ENCODE measurements at places on chromosomes 4 and X.

DNA sequence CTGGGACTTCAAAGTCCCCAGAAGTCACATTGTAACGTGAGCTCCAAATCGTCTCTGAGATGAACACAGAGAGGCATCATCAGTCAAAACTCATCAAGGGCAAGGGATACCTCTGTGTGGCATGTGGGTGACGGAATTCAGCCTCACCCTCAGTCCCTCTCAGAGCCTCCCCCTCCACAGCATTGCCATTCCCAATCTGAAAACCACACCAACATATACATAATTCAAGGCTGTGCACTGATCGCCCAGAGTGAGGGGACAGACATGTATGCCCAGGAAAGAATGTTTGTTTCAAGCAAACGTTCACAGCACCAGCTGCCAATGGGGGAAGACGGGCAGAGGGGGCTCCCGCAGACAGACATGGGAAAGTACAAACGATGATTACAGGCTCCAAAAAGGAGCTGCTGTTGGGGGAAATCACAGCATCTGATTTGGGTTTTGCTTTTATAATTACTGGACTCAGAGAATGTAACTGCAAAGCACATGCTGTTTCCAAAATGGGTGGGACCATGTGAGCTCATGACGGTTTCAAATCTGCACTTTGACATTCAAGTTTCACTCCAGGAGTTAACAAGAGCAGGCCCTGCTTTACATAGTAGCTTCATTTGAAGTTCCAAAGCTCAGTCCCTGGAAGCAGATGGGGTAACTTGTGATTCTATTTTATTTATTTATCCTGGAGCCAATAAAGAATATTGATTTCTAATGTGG lies 88.3 kb downstream of the CLCN4 start:
- no peak for DNase-seq

GRCh38 chr4:140349816-140350215 lies 23.6 kb upstream of the SCOC start:
- no peak for DNase-seq

- no peak for DNase-seq
These were observed 2.8 kb upstream of the SEL1L3 start for GRCh38 chr4:25865586-25865985.

- DNase-seq: no peak
These were observed 338.8 kb upstream of the PPARGC1A start for GRCh38 chr4:24228692-24229091.

- DNase-seq: no peak
These were observed 131.3 kb downstream of the ARHGAP10 start for GRCh38 chr4:147863111-147863747.

DNA sequence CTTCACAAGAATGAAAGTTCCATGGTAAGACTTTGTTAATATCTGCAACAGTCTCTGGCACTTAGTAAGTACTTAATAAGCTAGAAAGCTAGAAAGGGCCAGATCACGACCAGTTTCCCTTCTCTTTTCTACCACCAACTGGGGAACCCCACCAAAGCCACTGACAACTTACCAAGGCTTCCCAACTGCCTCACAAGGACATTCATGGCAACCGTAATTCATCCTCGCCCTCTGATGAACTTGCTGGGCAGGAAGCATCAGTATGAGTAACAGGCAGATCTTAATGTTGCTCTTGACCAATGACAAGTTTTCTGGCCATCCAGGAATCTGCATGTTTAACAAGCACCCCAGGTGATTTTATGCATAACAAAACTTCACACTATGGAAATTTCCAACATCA lies 23.2 kb upstream of the ZCCHC13 start:
- no peak for DNase-seq

DNA sequence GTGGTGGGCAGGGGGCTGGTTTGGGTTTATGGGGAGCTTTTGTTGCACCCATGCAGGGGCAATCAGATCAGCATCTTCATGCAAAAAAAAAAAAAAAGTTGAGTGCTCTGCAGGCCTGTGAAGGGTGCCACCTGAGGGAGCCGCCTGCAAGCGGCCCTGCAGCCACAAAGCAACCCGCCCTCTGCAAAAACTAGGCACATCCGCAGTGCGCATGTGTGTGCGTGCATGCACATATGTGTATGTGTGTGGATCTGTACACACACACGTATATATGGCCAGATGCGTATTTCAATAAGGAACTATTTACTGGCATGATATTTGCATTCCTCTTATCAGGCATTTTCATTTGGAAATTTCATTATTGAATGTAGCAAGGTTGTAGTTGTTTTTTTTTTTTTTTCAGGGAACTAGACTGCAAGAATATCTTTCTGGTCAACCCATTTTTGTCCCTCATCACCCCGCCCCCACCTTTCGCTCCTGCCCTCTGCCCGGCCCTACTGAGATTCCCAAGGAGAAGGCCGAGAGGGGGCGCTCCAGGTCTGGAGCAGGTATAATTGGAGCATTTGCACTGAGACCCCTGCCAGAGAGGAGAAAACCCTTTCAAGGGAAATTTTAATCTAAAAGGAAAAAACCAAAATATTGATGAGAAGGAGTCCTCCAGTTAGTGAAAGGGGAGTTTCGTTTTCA lies 18.1 kb downstream of the CCNQ start:
- DNase-seq: no peak

GRCh38 chrX:6644411-6644810 lies 109.5 kb upstream of the VCX3A start:
- peak; percentile 0 for DNase-seq

GRCh38 chr4:100017637-100018310 lies 67.7 kb upstream of the H2AZ1 start:
- DNase-seq: no peak

GRCh38 chr4:138494931-138495330 lies 252.8 kb upstream of the SLC7A11 start:
- DNase-seq: peak; percentile 72

- no peak for DNase-seq
These were observed 487.7 kb upstream of the INTU start for GRCh38 chr4:127145006-127145540.

DNA sequence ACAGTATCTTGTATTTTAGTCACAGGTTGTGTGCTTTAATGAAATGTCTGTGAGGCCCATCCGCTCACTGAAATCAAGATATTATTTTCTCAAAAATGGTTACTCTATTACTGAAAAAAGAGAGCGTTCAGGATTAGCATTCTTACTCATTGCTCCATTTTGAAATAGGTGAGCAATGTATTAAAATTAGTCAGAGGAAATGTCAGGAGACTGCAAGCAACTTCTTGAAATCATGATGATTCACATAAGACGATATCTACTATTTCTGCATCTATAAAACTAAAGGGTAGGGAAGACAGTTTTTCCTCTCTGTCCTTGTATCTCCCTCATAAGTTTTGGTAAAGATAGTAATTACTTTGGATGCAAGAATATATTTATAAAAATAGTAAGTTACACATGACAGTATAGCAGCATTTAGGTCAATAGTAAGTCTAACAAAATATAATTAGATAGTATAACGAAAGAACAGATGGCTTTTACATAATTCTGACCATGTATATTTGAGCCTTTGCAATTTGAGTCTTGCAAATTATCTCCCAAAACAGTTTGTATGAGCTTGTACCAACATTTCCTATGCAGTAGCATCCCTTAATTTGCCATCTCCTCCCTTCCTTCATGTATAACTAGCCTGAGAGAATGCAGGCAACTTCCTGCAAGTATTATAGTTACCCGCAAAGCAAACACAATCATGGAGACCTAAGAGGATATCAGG lies 937.8 kb downstream of the PCDH7 start:
- DNase-seq: no peak

DNA sequence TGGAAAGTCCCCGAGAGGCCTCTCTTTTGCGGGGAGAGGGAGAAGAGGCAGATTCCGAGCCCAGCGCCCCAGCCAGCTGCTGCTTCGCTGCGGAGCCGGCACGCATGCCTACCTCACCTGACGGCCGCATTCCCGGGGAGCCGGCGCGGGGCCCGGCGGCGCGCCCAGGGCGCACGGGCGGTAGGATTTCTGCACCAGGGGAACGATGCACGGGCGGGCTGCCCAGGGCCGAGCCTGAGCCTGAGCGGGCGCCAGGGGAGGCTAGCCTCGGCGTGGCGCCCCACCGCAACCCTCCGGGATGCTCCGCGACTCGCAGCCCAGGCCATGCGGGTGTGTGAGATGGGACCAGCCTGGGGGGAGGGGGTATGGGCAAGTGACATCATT lies 81.3 kb upstream of the SCML1 start:
- no peak for DNase-seq

Data from AML-193 (cell line).